AG09309 (cell line): ENCODE measurements at places on chromosomes 3 and 15.

DNA sequence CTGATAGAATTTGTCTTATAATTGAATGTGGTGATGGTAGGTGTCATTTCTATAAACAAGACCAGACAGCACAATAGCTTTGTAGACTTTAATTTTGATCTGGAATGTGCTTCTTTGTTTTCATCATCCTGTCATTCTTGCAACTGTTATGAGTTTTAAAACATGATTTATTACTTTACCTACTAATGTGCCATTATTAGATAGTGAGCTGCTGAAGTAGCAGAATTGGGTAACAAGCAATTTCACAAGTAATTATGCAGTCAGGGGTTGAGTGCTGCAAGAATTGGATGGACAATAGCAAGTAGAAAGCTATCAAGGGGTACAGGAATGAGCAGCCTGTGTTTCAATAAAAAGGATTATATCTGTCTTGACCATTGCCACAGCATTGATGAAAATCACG, 975.6 kb downstream of the ROBO1 start:
- no peak for DNase-seq

DNA sequence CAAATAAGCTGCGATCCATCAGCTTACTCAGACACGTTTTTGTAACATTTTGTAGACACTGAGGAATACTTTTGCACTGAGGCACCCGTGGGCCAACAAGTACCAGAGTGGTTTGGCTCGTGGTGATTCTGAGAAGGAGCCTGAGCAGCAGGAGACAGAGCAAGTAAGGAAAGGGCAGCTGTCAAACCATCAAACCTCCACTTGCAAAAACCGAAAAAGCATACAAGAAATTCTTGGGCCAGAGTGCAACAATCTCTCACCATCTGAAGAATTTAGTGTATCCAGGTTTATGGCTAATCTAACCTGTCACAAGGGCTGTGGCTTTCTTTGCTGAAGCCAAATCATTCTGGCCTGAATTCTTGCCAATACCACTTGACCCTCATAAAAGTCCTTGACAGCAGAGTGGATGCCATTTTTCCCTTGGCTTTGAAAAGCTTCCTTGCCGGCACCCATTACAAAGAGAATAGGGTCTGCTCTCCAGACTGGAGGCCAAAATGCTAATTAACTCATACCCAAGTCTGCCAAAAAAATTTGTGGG, 56.7 kb downstream of the MYO1E start:
- DNase-seq: peak; percentile 79

DNA sequence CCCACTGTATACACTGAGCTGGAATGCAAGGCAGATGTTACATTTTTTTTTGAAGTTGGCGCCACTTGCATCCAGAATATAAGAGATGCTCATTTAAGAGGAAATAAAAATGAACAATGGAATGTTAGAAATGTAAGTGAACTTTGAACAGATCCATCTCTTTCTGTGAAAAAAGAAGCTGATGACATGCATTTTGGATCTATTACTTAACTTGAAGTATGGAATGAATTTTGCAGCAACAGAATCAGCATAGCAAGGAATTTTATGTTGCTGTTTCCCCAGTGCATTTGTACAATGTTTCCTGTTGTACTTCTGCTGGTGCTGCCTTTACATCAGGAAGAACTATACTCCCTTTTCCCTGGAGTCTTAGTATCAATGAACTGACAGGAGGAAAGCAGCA, 178.2 kb downstream of the LSAMP start:
- no peak for DNase-seq

GRCh38 chr15:28989239-28989830, 103.6 kb downstream of the APBA2 start:
- DNase-seq: no peak

DNA sequence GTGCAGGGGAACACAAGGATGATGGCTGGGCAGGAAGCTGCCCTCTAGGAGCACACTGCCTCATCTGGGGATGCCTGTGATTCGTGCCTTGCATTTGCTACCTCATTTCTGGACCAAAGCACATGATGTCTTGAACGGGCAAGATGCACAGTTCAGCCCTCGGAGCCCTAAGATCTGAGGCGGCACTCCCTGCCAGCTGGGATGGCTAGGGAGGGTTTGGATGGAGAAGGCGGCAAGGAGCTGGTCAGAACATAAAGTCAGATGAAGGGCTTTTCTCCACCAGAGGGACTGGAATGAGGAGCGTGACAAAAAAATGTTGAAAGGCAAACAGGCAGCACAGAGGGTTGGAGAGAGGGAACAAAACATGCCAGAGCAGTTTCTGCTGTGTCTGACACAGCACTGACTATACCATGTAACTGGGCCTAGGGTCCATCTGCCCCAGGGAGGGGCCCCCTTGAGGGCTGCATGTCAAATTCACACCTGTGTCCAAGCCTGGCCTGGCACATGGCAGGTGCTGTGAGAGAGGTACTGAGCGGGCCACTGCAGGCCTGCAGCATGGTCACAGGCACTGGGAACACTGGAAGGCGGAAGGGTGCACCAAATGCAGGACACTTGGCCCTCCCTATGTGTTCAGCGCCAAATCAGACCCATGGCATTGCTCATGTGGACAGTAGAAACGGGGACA, 21.7 kb downstream of the TMEM43 start:
- no peak for DNase-seq

DNA sequence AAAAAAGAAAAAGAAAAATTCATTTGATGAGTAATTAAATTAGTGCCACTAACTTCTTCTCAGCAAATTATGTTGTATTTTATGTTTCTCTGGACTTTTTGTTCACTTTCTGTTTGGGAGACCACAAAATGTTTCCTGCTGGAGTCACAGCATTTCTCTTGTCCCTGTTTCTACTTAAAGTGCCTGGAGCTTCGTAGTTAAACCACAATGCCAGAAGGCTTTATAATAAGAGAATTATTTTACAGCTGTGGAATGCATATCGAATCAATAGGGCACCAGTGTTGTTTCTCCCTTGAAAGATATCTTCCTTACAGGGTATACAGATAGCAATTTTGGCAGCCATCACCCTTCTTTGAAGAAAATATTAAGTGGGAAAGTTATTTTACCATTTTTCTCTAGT, 3.2 kb downstream of the DTWD1 start:
- no peak for DNase-seq

- DNase-seq: no peak
Observed at GRCh38 chr3:164608554-164609276, 469.6 kb downstream of the SI start.

DNA sequence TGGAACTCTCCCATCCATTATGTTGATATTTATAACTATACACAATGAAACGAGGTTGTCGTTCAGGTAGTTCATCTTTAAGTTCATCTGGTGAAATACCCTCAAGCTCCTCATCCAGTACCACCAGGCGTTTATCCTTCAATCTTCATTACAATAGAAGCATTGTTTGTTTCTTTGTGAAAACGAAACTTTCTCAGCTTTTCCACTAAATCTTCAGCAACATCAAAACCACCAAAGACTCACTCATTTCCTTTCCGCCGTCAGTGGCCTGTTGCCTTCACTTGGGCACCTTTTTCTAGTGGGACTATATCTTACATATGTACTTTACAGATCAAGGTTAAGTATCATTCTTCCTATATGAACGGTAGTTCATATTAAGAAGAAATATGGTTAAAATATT, 44.1 kb upstream of the TFG start:
- DNase-seq: no peak
